ENCODE measurements at places on chromosomes 6 and 20.

DNA sequence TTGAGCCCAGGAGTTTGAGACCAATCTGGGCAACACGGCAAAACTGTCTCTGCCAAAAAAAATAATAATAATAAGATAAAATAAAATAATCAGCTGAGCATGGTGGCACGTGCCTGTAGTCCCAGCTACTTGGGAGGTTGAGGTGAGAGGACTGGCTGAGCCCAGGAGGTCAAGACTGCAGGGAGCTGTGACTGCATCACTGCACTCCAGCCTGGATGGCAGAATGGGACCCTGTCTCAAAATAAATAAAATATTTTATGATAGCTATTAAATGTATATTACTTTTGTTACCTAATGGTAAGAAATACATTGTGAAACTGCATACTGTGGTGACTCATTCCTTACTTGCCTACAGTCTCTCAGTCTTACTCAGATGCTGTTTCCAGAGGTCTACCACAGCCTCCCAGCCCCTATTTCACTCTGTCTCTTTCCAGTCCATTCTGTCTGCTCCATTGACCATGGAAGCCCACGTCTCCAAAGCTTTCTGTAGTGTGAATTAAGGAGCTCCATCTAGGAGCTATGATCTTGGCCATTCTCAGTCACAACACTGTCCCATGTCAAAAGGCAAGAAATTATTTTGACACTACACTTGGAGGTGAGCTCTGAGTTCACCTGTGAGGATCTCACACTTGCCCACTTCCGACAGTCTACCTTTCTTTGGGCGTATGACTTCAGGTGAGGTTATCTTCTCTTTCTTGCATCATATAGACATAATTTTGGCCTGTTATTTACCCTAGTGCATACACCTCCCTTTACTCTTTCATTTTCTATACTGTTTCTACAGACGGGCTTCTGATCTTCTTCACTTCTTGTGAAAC is 22.4 kb upstream of the SNX9 start:
- no peak for DNase-seq

DNA sequence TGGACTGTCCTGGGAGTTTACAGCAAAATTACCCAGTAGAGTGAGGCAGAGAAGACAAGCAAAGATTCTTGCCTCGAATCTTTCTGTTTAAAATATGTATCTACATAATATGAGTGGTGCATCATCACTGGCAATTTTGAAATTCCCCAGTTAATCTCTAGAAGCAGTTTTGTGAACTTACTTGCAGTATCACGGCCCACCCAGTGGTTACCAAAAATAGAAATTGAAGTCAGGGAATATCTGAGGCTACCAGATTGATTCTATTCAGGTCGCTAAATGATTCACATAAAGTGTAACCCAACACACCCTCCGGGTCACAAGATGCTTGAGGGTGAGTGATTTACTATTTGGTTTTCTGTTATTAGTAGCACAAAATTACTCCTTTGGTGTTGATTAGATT is 111.9 kb downstream of the PPP1R14C start:
- DNase-seq: no peak

DNA sequence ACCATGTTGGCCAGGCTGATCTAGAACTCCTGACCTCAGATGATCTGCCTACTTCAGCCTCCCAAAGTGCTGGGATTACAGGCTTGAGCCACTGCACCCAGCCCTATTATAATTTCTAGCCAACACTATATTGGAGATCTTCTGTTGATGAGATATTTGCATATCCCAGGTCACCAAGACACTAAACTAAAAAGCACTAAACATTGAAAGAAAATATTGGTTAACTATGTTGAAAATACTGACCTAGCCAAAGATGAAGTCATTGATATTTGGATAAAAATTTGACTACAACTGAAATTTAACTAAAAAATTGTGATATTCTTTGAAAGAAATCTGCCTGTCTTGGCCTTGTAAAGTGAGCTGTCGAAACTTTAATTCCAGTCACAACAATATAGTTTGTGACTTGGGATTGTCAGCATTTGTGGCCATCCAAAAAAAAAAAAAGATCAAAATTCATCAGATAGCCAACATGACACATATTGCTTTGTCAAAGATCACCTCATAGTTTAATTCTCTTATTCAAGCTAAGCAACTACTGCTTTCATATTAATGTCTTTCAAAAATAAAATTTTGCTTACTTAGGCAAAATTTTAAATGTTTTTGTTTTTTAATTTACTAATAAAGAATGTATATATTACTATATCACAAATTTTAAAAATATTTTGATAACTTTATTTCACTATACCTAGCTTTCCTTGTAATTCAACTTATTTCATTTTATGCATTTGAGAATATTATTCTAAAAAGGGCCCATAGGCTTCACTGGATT is 6.3 kb upstream of the NT5E start:
- DNase-seq: no peak

DNA sequence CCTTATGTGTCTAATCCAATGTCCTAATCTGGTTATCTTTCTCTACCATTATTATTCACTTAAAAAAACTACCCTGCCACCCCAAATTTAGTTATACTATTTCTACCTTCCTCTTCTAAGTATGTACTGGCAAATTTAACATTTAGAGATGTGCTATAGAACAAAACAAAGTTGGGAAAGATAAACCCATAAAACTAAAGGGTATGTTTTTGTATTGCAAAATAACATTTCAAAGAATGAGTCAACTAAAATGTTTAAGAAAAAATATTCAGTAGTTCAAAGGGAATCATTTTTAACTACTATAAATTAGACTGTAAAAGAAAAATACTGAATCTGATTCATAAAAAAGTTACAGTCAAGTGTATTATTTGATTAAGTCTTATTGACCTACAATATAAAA is 103.0 kb downstream of the LMBRD1 start:
- DNase-seq: no peak

- no peak for DNase-seq
Observed at GRCh38 chr6:166597711-166598440, 11.4 kb upstream of the RAMACL start.

- DNase-seq: no peak
Observed at GRCh38 chr6:136440203-136440602, 110.0 kb downstream of the MAP7 start.

DNA sequence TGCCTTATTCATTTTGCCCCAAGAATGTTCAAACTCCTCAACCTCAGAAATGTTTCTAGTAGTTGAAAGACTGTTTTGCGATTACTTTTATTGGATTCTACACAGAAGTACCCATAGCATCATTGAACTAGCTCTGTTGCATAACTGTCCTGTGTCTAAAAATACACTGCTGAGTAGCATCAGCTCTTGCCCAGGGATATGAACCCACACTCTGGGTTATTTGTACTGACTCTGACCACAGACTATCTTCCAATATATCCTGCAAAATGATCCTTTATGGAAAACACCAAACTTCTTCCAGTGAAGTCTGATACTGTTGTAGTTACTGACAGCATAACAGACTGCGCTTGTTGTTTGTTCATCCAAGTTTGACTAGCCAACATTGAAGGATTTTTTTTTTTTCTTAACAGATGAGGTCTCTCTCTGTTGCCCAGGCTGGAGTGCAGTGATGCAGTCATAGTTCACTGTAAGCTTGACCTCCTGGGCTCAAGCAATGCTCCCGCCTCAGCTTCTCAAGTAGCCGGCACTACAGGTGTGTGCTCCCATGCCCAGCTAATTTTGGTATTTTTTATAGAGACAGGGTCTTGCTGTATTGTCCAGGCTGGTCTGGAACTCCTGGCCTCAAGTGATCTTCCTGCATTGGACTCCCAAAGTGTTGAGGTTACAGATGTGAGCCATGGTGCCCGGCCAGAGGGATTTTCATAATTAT is 49.9 kb downstream of the TULP4 start:
- no peak for DNase-seq
